Bladder microvascular endothelial cell (primary cell): ENCODE measurements at places on chromosomes 11 and 22. TPM values are rescaled to one million over a fixed set of nuclear protein-coding genes. Genes with fewer than 3 reads are reported as not detected.

The CCDC73 gene
- total RNA-seq = 0.06 TPM in 1 of 2 replicates, not detected in the other

The PPP2R5B gene
- 7.6 and 13.6 TPM in 2 replicates for total RNA-seq

The TSGA10IP gene
- total RNA-seq = not detected in 2 replicates

The OR8A1 gene
- total RNA-seq = not detected in 2 replicates

The MRGPRF gene
- total RNA-seq = under 0.01 and 0.06 TPM in 2 replicates

The DERL3 gene
- total RNA-seq = 0.38 and 0.49 TPM in 2 replicates

The CCDC157 gene
- 0.81 and 1.1 TPM in 2 replicates for total RNA-seq

The ACTN3 gene
- under 0.01 and 0.06 TPM in 2 replicates for total RNA-seq

The MYRF gene
- total RNA-seq = 0.49 and 1.0 TPM in 2 replicates

The A4GALT gene
- total RNA-seq = 24.8 and 54.1 TPM in 2 replicates

The C11orf87 gene
- not detected in 2 replicates for total RNA-seq

The CRKL gene
- 26.2 and 41.6 TPM in 2 replicates for total RNA-seq

The OR10A2 gene
- not detected in 2 replicates for total RNA-seq

The OR52I1 gene
- not detected in 2 replicates for total RNA-seq

The OR8G1 gene
- not detected in 2 replicates for total RNA-seq

The MN1 gene
- total RNA-seq = 0.32 and 0.38 TPM in 2 replicates

The ACER3 gene
- 8.7 and 16.4 TPM in 2 replicates for total RNA-seq

The PEX26 gene
- 11.3 and 19.9 TPM in 2 replicates for total RNA-seq

The RAB6A gene
- total RNA-seq = 83.1 and 151 TPM in 2 replicates

The CDC45 gene
- total RNA-seq = 28.6 and 29.6 TPM in 2 replicates

The PGR gene
- total RNA-seq = under 0.01 TPM in 1 of 2 replicates, not detected in the other

The MUC5AC gene
- total RNA-seq = not detected in 2 replicates

The GRAP2 gene
- total RNA-seq = 0.06 TPM in 1 of 2 replicates, not detected in the other

The DENND6B gene
- total RNA-seq = 2.0 and 2.3 TPM in 2 replicates

The NAALAD2 gene
- 0.16 and 0.25 TPM in 2 replicates for total RNA-seq

The TRIM3 gene
- total RNA-seq = 19.8 and 28.1 TPM in 2 replicates

The ALG12 gene
- 11.5 and 18.9 TPM in 2 replicates for total RNA-seq

The GGT5 gene
- 2.8 and 4.0 TPM in 2 replicates for total RNA-seq

The CABP4 gene
- 2.9 and 3.1 TPM in 2 replicates for total RNA-seq

The CRYBA4 gene
- not detected in 2 replicates for total RNA-seq

The SMPD1 gene
- 12.6 and 28.5 TPM in 2 replicates for total RNA-seq

The GUCD1 gene
- 174 and 179 TPM in 2 replicates for total RNA-seq

The GRM5 gene
- total RNA-seq = under 0.01 and 0.13 TPM in 2 replicates

The OR2AT4 gene
- total RNA-seq = not detected in 2 replicates

The MMP3 gene
- total RNA-seq = not detected in 2 replicates

The CNGA4 gene
- total RNA-seq = not detected in 2 replicates

The CD151 gene
- 375 and 945 TPM in 2 replicates for total RNA-seq

The C11orf97 gene
- total RNA-seq = not detected in 2 replicates

The RGL4 gene
- total RNA-seq = not detected in 2 replicates

The CAPN5 gene
- 1.5 and 6.4 TPM in 2 replicates for total RNA-seq

The AIFM3 gene
- total RNA-seq = not detected in 2 replicates

The IMMP1L gene
- total RNA-seq = 6.5 and 11.8 TPM in 2 replicates

The FGF19 gene
- not detected in 2 replicates for total RNA-seq

The TRIM49 gene
- not detected in 2 replicates for total RNA-seq

The CHST1 gene
- 15.0 and 19.3 TPM in 2 replicates for total RNA-seq

The FOLR3 gene
- not detected in 2 replicates for total RNA-seq

The VEGFB gene
- total RNA-seq = 18.5 and 20.9 TPM in 2 replicates

The GAB4 gene
- total RNA-seq = not detected in 2 replicates

The ADORA2A gene
- total RNA-seq = 13.4 and 14.2 TPM in 2 replicates

The DEUP1 gene
- total RNA-seq = not detected in 2 replicates

The KRTAP5-11 gene
- not detected in 2 replicates for total RNA-seq

The PRR33 gene
- total RNA-seq = not detected in 2 replicates

The PHETA2 gene
- total RNA-seq = 14.4 and 28.8 TPM in 2 replicates

The CRYBB3 gene
- not detected in 2 replicates for total RNA-seq

The MS4A12 gene
- total RNA-seq = not detected in 2 replicates

The CHADL gene
- total RNA-seq = 0.32 and 1.0 TPM in 2 replicates

The OR4D5 gene
- not detected in 2 replicates for total RNA-seq

The BTBD18 gene
- total RNA-seq = not detected in 2 replicates
